Activated gamma-delta T cell treated with Interleukin-2 at 50 U/mL for 16 hours (primary cell): ENCODE measurements at places on chromosomes 12 and 14.

GRCh38 chr12:32983968-32984367, 87.4 kb upstream of the PKP2 start:
- no peak for DNase-seq

DNA sequence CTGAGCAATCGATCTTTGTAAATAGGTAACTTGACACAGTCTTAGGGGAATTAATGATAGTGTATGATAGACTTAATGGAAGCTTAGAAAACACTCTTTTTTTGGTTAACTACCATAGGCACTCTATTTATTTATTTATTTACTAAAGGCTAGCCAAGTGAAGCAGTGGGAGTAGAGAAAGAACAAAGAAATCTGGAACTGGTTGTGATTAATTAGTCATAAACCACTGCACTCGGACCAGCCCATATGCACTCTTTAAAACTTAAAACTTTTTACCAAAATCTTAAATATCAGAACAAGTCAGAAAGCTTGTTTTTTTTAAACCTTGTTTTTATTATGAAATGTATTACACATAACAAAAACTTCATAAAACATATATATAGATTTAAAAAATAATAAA, 49.5 kb upstream of the SRP54 start:
- DNase-seq = no peak

GRCh38 chr12:26869908-26870459, 37.0 kb upstream of the ITPR2 start:
- DNase-seq = no peak

DNA sequence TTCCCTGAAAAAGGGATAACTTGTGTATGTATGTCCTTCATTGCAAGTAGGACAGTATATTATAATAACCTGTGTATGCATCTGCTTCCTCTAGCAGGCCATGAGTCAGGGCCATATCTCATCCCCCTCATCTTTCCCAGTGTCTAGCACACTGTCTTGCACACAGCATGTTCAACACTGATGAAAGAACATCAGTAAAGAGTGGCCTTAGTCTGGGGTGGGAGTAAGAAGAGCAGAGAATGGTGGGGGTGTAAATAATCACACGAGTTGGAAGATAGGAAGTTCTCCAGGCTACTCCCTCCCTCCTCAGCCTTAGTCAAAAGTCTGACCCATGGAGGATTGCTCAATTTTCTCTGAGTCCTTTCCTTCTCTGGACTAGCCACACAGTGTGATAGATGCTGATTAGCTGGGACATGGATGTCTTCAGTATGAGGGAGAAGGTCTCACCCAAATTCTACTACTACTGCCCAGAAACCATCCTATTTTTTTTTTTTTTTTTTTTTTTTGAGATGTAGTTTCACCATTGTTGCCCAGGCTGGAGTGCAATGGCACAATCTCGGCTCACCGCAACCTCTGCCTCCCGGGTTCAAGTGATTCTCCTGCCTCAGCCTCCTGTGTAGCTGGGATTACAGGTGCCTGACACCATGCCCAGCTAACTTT, 14.6 kb upstream of the SP1 start:
- no peak for DNase-seq

DNA sequence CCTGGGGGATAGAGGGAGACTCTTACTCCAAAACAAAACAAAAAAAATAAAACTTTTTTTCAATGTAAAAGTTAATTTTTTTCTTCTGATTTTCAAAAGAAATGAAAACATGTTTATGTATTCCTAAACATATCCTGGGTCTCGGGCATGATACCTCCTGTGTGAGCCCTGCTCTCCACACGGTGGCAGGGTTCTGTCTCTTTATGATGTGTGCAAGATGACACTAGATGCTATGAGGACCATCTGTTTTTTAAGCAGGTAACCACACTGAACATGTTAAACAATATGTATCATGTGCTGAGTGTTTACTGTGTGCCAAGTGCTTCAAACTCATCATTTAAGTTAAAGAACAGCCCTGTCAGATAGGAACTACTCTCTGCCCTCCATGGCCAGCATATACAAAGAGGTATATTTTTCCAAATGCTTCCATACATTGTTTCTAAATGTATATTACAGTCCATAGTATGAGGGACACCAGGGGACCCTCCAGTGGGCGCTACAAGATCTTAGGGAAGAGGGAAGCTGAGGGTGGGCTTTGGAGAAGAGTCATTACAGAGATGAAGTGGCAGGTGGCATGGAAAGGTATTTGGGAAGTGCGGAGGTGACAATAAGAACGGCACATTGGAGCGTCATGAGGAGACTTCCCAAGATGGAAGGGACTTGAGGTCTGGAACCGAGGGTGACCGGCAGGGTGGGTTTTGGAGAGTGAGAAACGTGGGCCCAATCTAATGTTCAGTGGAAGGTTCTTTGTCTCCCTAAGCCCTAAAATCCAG, 28.5 kb downstream of the FOS start:
- no peak for DNase-seq

DNA sequence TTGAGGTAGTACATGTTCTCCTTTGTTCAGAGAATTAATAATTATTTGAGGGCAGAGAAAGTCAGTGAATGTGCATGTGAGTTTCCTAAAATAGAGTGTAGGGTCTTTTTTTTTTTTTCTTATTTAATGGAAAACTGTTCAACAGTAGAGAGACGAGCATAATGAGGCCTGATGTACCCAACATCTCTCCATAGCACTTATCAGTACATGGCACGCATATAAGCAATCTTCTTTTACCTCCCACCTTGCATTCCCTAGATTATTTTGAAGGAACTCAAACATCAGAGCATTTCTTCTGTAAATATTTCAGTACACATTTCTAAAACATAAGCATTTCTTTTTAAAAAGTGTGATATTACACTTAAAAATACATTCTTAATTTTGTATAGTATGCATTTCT, 87.8 kb downstream of the KTN1 start:
- no peak for DNase-seq

GRCh38 chr14:37278636-37279538, 81.2 kb downstream of the MIPOL1 start:
- no peak for DNase-seq
